ENCODE measurements at places on chromosomes 2 and 18.
A peak's percentile ranks its signal among the peaks of the same experiment; 100 is the strongest.

- no peak for DNase-seq
Observed at GRCh38 chr2:18178736-18179349, 300.4 kb downstream of the KCNS3 start.

DNA sequence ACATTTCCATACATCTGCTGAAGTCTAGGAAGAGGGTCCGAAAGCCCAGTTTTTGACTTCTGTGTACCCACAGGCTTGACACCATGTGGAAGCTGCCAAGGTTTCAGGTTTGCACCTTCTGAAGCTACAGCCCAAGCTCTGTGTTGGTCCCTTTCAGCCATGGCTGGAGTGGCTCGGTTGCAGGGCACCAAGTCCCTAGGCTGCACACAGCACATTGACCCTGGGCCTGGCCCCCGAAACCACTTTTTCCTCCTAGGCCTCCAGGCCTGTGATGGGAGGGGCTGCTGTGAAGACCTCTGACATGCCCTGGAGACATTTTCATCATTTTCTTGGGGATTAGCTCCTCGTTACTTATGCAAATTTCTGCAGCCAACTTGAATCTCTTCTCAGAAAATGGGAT lies 55.7 kb downstream of the CCDC141 start:
- no peak for DNase-seq

- DNase-seq: peak; percentile 98
Observed at GRCh38 chr2:96265840-96266679, at the start of the genes CIAO1 and TMEM127. Gene CIAO1 (plus strand): TSS chr2:96266225. CDS start chr2:96266351, 126 bp downstream. Gene TMEM127 (minus strand): TSS chr2:96265997. CDS start chr2:96265381, 616 bp downstream.

DNA sequence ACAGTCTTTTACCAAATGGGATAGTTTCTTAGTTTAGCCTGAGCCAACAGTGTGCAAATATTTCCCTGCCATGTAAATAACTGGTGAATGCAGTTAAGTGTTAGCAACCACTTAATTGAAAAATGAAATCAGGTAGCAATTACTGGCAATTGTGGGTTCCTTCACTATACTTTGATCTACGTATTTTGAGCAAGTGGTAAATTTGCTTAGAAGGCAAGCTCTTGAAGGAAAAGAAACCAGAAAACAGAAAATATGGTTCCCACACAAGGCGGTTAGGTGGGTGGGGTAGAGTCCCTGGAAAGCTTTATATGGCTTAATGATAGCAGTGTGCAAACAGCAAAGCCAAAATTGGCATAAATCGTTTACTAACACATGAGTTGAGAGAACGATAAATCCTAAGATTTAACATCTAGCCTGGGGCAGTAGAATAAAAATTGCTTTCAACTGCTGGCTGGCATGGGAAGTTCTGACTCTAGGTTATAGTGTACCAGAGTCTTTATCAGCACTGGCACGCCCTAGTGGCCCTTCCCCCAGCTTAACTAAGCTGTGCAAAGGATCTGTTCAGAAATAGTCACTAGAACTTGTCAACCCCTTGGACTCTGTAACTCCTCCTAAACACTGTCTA lies 17.0 kb downstream of the SLC9A2 start:
- DNase-seq: no peak

DNA sequence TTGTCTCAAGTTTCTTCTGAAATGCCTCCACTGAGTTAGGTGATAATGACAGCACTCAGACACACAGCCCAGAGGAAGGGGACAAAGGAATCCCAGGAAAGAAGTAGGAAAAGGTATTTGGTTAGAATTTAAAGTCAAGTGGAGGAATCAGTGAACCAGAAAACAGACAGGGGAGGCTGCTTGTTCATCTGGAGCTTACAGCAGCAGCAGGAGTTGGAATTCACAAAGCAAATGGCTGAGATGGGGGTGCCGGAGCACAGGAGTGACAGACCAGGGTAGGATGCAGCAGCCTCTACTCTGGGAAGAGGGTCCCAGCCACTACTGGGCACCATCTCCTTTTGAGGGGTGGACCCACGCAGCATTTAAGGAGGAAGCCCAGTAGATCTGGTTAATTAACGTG lies 104.8 kb downstream of the ST6GAL2 start:
- DNase-seq: no peak

- DNase-seq: no peak
Observed at GRCh38 chr2:96142217-96143113, 2.8 kb downstream of the DUSP2 start.

GRCh38 chr18:38751898-38752297 lies 1186.3 kb upstream of the CELF4 start:
- no peak for DNase-seq

Data from substantia nigra (tissue), 51 donors.